EL (cell line): ENCODE measurements at places on chromosomes 1 and 21.

DNA sequence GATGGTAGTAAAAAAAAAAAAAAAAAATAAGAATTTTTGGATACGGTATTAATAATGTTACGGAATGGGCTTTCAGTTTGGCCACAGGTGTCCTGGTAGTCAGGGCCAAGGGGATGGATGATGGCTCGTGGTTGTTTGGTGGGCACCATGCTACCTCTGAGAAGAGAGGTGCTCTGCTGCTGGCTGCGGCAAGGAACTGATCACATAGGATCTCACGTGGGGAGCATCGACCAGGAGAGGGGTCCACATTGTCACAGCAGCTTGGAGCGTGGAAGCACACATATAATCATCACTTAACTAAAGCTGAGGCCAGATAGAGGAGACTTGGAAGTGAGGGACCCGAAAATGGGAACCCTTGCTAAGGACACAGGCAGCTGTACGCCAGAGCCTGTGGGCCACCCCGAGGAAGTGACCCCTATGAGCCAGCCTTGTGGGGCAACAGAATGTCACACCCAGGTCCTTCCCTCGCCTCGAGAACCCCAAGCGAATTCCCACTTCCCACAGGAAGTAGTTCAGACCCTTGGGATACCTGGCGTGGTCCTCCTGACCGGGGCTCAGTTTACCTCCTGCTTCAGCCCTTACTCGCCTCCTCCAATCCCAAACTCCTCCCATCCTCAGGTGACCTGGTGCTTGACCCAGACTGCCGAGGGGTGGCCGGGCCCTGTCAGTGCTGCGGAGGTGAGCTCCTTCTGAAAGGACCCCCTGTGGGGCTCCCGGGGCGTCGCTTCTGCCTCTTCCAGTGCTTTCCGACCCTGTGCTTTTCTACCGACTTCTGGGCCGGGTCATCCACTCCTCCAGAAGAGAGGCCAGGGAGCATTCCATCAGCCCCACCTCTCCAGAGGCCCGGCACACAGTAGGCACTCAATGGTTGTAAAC is 222.0 kb downstream of the CAMTA1 start:
- DNase-seq = no peak

DNA sequence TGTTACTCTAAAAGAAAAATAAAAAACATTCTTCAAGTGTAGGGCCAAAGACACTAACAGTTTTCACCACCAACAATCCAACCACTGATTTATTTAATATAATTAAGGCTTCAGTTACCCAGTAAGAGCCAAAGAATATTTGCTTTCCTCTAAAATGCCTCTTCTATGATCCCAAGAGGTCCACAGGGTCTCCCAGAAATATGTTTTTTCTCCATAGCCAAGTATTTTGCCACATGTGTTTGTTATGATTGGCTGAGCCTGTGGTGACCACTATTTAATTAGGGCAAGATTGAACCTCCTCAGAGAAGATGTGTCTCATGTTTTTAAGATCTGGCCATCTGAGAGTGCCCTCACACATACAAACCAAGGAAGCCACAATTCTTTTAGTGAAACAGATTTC is 135.9 kb downstream of the TPR start:
- peak; percentile 36 for DNase-seq

GRCh38 chr1:107794571-107794970 is 170.4 kb downstream of the VAV3 start:
- DNase-seq = no peak

DNA sequence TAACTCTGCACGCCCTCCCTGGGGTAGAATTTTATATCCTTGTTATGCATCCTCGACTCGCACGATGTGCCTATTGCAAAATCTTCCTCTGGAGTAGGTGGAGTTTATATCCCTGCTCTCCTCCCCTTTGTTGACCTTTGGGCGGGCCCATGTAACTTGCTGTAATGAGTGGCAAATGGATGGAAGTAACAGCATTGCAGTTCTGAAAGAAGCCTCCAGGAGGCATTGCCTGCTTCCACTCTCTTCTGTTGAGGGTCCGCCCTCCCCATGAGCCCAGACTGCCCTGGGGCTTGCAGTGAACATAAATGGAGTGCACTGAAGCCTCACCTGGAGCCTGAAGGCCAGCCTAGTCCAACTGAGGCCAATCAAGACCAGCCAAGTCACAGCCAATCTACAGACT is 62.2 kb upstream of the GRIK3 start:
- DNase-seq = no peak

DNA sequence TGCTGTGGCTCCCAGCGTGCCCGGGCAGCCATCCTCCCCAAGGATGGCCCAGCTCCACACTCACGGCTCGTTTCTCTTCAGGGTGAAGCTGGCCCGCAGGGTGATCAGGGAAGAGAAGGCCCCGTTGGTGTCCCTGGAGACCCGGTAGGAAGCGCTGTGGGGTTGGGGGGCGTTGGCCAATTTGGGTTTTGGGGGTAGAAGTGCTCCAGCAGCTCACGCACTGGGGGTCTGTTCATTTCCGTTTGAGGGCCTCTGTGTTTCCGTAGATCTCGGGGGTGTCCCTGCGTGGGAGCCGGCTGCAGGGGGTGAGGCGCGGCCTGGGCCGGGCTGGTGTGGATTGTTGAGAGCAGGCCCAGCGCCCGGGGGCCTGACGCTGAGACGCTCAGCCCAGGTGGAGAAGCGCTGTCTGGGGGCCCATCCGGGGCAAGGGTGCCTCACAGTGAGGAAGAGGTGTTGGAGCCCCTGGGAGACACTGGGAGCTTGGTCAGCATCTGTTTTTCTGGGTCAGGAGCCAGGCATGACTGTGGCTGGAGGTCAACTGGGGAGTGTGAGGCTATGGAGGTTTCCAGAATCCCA is 12.6 kb downstream of the COL6A1 start:
- no peak for DNase-seq

GRCh38 chr1:49163031-49163430 is 386.3 kb upstream of the BEND5 start:
- DNase-seq = no peak

GRCh38 chr21:39874206-39874605 is 7.0 kb downstream of the PCP4 start:
- DNase-seq = no peak

DNA sequence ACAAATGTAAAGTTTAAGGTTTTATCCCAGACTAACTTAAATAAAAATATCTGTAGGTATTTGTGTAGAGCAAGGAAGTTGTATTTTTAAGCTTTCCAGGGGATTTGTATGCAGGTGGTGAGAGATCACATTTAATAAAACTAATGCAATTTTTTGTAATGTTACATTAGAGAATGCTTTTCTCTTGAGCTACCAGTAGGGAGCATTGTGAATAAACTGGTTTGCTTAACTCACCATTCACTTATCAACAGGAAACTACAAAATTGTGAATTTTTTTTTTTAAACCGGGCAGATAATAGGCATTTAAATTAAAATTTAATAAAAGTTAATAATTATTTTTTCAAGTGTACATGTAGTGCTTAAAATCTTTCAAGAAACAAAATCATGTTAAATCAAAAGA is 78.6 kb downstream of the IVNS1ABP start:
- DNase-seq = no peak

DNA sequence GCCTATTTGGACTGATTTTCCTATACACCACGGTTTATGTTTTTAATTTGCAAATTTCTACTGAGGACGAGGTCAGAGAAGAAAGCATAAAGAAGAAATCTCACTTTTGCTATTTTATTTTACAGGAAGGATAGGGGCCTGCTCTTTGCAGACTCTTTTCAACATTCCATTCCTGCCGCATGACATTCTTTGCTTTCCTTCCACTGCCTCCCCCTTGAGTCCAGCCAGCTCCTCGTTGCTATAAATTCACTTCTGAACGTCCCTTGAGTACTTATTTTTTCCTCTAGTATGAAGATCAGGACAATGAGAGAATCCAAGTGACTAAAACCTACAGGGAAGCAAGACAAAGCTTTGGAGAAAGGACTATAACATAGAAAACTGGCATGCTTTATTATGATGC is 53.4 kb upstream of the PTGFR start:
- peak; percentile 21 for DNase-seq

DNA sequence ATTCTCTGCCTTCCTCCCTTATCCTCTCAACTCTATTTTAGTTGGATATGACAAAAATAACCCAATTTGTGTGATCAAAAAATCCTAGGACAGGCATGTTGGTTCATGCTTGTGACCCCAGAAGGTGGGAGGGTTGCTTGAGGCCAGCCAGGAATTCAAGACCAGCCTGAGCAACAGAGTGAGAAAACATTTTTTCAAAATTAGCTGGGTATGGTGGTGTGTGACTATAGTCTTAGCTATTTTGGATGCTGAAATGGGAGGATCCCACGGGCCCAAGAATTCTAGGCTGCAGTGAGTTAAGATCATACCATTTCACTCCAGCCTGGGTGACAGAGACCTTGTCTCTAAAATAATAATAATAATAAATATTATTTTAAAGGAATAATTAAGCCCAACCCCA is 1383.1 kb upstream of the ADGRL2 start:
- DNase-seq = peak; percentile 87

DNA sequence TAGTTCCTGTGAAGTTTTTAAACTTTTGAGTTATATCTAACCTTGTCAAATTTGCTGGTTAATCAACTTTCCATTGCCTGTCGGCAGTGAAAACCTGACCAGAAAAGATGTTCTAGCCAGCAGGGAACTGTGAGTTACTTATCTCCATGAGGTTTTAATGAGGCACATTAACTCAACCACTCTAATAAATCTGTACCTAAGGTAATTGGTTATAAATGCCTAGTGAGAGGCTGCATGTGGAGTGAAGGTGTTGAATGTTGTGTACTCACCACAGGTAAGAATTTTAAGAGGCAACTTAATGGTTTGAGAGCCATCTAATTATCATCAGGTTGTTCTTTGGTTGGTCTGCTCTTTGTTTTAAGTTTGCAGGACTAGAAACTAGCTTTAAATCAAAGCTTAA is 138.4 kb upstream of the LHX8 start:
- no peak for DNase-seq

DNA sequence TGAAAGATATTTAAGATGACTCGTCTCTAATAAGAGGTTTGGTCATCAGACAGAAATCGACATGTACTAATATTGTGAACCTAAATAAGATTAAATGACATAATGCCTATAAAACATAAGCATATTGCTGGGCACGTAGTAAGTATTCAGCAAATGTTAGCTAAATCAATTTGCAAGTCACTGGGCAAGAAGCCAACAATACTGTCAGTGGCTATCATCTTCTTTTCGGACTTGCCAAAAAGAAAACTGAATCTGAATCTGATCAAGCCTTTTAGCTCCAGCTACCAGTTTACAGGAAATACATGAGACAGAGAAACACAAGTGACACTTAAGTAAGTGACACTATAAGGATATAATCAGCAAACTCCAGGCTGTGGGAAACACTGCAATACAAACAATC is 46.0 kb downstream of the RPL5 start:
- no peak for DNase-seq

DNA sequence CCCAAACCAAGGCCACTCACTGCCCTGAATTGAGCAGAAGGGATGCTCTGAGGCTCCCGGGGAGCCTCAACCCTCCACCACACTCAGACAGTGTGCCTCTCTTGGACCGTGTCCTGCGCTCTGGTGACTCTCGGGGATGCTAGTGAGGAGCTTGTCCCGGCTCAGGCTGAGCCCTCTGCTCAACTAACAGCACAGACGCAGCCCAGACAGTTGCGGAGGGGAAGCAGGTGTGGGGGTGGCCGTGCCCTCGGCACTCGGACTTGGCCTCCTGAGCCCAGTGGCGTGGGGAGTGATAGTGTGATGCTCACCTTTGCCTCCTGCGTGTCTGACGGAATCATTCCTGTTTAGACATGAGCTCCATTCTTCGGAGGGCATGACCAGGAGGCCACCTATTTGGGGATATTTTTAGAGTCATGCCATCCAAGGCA is 15.4 kb upstream of the SLC19A1 start:
- DNase-seq = no peak

- peak; percentile 42 for DNase-seq
These were observed 29.7 kb downstream of the HEYL start for GRCh38 chr1:39609618-39610331.

- DNase-seq = no peak
These were observed 22.9 kb downstream of the ARHGEF10L start for GRCh38 chr1:17562375-17562774.

GRCh38 chr1:51175278-51175677 is 60.8 kb upstream of the RNF11 start:
- no peak for DNase-seq

DNA sequence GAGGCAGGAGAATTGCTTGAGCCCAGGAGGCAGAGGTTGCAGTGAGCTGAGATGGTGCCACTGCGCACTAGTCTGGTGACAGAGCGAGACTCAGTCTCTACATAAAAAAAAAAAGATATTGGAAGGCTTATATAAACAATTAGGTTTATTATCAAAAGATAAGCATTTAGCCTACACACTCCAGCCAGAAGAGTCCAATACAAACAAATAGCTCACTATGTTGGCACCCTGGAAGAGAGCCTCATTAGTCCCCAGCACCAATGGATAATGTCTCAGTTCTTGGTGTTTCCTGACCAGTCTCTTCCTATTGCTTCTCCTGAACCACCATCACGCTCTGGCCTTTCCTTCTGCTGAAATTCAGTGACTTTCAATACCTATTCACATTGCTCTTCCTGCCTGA is 48.6 kb upstream of the ATP1A1 start:
- DNase-seq = no peak

DNA sequence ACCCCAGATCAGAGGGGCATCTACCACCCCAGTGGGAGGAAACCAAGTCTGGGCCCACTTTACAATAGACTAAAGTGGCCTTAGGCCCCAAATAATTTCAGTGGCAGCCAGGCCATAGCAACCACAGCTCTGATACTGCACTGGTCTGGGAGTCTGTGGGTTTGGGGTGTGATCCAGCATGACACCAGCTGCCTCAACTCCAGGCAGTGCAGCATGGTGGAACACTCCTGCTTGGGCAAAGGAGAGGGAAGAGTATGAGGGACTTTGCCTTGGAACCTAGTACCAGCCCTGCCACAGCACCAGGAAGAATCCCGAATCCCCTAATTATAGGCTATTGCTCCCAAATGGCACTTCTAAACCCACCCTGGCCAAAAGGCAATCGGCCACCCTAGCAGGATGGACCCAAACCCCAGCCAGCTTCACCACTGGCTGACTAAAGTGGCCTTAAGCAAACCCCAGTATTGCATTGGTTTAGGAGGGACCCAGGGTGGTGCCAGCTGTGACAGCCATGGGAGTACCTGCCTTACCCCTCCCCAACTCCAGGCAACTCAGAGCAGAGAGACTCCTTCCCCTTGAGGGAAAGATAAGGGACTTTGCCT is 47.1 kb downstream of the PACC1 start:
- DNase-seq = no peak
